Activated CD8-positive, alpha-beta memory T cell treated with anti-CD3 and anti-CD28 coated beads, Interleukin-2, amount 50 U/mL, for 4 hours (primary cell): ENCODE measurements at places on chromosomes 7 and 10.

- no peak for DNase-seq
These were observed 77.4 kb upstream of the NRBF2 start for GRCh38 chr10:63055705-63056104.

- DNase-seq = no peak
These were observed 51.6 kb downstream of the RNLS start for GRCh38 chr10:88531392-88532052.

- no peak for DNase-seq
These were observed 558.3 kb upstream of the TPK1 start for GRCh38 chr7:145394126-145394525.

DNA sequence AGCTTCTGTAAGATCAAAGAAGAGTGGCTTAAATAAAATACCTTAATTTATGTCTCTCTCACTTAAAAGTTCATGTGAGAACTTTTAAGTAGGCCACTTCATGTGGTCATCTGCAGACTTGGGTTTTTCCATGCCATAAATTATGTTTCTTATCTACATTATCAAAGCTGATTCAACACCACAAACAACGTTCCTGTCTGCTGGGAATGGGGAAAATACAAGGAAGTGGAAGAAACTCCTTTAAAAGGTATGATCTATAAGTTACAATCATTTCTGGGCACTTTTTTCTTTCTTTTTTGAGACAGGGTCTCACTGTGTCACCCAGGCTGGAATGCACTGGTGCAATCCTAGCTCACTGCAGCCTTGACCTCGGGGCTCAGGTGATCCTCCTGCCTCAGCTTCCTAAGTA is 16.9 kb upstream of the OTUD1 start:
- no peak for DNase-seq

- no peak for DNase-seq
These were observed 2.6 kb downstream of the CXCL12 start for GRCh38 chr10:44382131-44382858.

DNA sequence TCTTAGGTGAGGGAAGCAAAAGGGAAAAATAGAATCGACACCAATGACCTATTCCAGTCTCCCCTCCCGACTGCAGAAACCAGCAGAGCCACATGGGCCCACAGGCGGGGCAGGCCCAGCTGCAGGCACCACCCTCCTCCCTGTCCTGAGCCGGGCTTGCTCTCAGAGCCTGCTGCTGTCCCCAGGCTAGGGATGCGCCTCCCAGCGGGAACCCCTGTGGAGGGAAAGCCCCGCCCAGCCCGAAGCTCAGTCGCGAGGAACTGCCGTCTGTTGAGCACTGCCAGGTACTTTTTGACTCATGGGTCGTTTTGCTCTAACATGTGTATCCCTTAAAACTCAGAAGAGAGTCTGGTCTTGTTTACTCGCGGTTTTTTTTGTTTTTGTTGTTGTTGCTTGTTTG is 124.5 kb upstream of the RET start:
- peak; percentile 14 for DNase-seq

- no peak for DNase-seq
These were observed 5.7 kb upstream of the TNRC18 start for GRCh38 chr7:5429253-5429856.

GRCh38 chr10:7507887-7508726 is 97.3 kb upstream of the SFMBT2 start:
- DNase-seq = peak; percentile 20

- no peak for DNase-seq
These were observed 21.8 kb downstream of the GPER1 start for GRCh38 chr7:1109581-1110310.

DNA sequence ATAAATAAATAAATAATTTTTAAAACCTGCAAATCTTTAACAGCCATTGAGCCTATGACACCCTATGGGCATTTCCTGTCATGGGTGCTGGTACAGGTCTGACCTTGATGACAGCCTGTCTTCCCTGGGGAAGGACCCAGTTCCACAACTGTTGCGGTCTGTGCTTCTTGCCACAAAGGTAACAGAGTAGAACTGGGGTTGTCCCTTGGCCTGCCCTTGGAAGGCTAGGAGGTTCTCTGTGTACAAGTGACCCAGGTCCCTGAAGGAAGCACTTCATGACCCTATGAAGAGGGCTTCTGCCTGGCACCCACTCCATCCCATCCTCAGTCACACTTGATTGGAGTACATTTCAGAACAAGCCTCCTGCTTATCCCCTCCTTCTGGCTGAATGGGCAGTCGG is 66.9 kb downstream of the OGDH start:
- DNase-seq = no peak

GRCh38 chr10:48437546-48437945 is 131.1 kb downstream of the MAPK8 start:
- DNase-seq = no peak

GRCh38 chr10:59283456-59284091 is 78.8 kb downstream of the FAM13C start:
- DNase-seq = no peak

- no peak for DNase-seq
These were observed 3.1 kb upstream of the C10orf90 start for GRCh38 chr10:126673565-126673964.

- DNase-seq = no peak
These were observed 160.6 kb downstream of the ADARB2 start for GRCh38 chr10:1576467-1577372.

GRCh38 chr10:85612833-85613232 is 753.8 kb downstream of the GRID1 start:
- DNase-seq = no peak

DNA sequence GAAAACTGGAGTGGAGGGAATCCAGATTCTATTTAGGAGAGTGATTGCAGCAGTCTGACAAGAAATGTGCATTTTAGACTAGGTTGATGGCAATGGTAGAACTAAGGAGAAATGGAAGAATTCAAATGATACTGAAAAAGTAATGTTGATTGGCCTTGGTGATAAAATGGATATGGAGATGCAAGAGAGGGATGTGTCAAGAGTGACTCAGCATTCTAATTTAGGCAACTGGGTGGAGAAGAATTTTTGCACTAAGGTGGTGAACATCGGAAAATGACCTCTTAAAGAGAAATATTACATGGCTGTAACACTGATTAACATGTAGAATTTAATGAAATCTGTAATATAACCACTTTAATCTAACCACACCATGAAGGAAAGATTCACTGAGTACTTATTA is 806.5 kb downstream of the PHTF2 start:
- no peak for DNase-seq

DNA sequence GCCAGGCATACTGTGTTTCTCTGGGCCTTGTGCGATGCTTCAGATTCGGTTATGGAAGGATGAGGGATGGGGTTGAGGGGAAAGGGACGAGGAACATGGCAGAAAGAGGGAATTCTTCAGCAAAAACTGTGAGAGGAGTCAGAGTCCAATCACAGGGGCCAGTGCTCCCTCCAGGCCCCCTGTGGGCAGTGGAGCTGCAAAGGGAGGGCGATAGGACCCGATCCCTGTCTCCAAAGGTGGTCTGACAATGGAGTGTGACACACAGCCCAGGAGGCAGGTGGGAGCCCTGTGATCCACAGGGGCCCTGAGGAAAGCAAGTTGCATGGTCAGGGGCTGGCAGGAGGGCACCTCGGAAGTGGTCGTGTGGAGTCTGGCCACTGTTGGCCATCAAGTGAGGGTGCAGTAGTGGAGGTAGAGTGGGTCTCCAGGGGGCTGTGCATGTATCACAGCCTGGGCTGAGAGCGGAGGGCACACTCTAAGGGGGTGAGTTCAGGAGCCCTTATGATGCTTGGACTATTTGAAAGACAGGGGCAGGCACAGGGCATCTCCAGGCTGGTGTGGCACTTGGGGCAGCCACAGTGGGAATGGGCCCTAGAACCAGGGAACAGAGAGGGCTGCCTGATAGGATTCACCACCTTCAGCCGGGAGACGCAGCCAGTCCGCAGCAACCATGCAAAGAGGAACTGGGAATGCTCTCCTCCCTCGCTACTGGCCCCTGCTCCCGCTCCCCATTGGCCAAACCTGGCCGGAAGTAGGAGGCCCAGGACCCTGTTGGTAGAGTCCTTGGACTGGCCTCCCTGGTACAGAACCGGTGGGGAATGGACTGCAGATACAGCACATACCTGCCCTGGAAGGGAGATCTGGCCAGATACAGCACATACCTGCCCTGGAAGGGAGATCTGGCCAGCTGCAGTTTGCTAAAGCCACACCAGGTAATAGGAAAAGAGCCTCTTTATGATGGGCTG is 115.9 kb downstream of the ADCY1 start:
- no peak for DNase-seq

DNA sequence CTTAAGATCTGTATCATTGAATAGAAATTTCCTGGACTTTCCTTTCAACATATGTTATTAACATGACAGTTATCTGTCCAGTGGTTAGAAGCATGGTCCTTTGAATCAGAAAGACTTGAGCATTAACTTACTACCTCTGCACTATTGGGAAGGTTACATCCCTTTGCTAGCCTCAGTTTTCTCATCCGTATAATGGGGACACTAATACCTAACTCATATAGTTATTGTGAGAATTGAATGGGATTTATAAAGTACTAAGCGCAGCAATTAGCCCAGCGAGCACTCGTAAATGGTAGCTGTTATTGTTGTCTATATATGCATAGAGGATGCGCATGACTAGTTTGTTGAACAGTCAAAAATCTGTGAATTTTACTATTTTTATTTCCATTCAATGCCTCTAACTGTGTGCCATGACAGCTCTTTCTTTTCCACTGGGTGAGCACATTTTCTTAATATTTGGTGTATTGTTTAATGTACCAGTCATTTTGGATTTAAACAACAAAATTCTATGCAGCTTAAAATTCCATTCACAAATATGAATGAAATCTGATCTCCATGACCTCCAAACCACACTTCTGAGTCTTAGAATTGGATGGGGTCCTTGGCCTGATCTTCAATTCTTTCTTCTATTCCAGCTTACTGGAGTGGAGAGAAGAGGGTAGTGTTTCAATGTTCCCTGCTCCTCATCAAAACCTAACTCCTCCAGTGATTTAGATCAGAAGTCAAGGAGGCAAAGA is 65.0 kb downstream of the CACNB2 start:
- no peak for DNase-seq

GRCh38 chr7:157690833-157691585 is 354.2 kb downstream of the DNAJB6 start:
- peak; percentile 4 for DNase-seq

GRCh38 chr10:71814922-71815411 is 36.1 kb downstream of the PSAP start:
- no peak for DNase-seq

DNA sequence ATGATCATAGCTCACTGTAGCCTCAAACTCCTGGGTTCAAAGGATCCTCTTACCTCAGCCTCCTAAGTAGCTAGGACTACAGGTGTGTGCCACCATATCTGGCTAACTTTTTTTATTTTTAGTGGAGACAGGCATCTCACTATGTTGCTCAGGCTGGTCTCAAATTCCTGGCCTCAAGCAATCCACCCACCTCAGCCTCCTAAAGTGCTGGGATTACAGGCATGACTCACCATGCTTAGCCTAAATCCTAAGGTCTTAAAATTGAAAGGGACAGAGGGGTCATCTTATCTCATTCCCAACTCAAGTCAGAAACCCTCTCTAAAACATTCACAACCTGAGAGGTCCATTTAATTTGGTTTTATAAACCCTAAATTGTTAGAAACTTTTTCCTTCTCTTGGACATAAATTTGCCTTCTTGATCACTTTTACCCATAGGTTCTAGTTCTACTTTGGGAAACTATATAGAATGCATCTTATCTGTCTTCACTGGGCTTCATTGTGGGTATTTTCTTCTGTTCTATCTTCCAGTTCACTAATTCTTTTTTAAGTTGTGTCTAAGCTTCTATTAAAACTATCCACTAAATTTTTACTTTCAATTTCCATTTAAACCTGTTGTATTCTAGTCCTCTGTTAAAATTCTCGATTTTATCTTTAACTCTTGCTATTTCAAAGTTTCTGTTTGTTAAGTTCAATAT is 183.4 kb upstream of the KAT6B start:
- no peak for DNase-seq

DNA sequence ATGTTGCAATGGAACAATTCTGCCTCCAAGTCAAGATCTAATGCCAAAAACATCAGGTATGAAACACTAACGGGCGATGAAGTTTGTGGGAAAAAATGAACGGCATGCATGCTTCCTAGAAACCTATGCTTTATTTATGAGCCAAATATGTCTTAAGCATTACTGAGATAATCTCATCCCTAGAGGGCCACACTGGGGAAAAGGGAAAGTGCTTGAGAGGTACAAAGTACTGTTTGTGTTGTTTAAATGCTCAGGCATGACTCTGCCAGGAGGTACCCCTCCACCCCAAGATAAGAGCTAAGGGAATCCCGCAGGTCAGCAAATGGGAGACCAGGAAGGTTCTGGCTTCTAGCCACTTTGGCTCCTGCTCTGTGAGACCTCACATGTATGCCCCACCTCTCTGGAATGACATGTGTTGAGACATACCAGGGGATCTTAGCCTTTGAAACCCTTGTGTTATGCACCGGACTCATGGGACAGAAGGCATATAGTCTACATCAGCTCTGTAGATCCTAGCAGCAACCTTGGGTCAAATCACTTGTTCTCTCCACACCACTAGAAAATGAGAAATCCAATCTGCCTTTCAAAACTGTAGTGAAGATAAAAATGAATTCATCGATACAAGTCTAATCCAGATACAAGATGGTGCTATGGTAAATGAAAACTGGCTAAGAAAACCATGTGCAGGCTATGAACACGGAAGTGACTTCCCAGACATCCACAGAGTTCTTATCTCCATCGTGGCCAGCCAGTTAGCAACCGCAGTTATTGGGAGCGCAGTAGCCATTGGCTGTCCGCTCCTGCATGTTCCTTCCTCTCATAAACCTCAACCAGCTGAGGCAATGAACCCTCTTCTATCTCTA is 61.0 kb downstream of the CREB3L2 start:
- DNase-seq = no peak

GRCh38 chr10:51117794-51118193 is 43.5 kb downstream of the PRKG1 start:
- no peak for DNase-seq

GRCh38 chr10:27794157-27794556 is 48.5 kb upstream of the MKX start:
- no peak for DNase-seq

DNA sequence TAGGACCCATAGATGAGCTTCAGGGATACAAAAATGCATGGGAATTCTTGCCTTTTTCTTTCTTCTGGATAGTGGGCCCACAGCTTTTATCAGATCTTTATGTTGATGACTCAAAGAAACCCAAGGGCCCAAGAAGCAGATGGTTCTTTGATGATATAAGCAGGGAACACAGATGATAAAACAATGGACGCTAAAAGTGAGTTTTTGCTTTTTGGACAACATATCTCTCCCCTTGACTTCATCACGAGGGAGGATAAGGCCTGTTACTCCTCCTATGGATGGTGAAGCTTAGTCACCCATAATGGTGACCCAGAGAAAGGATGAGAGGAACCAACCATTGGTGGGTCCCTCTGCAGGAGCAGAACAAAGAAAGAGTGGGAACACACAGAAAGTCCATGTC is 6.5 kb upstream of the OGA start:
- no peak for DNase-seq
